ENCODE measurements at places on chromosomes 7 and 10. TPM values are rescaled to one million over a fixed set of nuclear protein-coding genes. Genes with fewer than 3 reads are reported as not detected.

- peak overlapping the region; percentile 11 for H3K4me3 ChIP-seq
- DNase-seq = peak; percentile 50
- H3K36me3 ChIP-seq = no peaks in the 10 kb centered on the region
- no peak overlapping the region for H3K27ac ChIP-seq
Observed at GRCh38 chr7:128135515-128136214, 104.4 kb upstream of the LRRC4 start.

- no peak overlapping the region for H3K4me3 ChIP-seq
- H3K27ac ChIP-seq = no peak overlapping the region
- no peaks in the 10 kb centered on the region for H3K36me3 ChIP-seq
- peak; percentile 28 for DNase-seq
Observed at GRCh38 chr10:118594392-118595063, 920 bp downstream of the PRLHR start.

GRCh38 chr10:48274636-48275035, at the start of gene FRMPD2:
FRMPD2 (minus strand) TSS chr10:48274696; CDS start chr10:48274567, 129 bp downstream.
- no peak for DNase-seq
- H3K4me1 ChIP-seq = no peaks in the 10 kb centered on the region
- no peak within 1 kb of the TSS for H3K27ac ChIP-seq
- no peak within 1 kb of the TSS for H3K4me3 ChIP-seq
- no peaks in the 10 kb centered on the region for H3K36me3 ChIP-seq

- no peaks in the 10 kb centered on the region for H3K27me3 ChIP-seq
- H3K27ac ChIP-seq = no peak overlapping the region
- H3K36me3 ChIP-seq = no peaks in the 10 kb centered on the region
- no peaks in the 10 kb centered on the region for H3K4me1 ChIP-seq
Observed at GRCh38 chr10:97012470-97012869, 173.3 kb downstream of the SLIT1 start.

LLCFC1 gene
- not detected for total RNA-seq

GNGT1 gene
- not detected for total RNA-seq
